Ecto neural progenitor cell (in vitro differentiated cells): ENCODE measurements at places on chromosomes 6 and 20.

DNA sequence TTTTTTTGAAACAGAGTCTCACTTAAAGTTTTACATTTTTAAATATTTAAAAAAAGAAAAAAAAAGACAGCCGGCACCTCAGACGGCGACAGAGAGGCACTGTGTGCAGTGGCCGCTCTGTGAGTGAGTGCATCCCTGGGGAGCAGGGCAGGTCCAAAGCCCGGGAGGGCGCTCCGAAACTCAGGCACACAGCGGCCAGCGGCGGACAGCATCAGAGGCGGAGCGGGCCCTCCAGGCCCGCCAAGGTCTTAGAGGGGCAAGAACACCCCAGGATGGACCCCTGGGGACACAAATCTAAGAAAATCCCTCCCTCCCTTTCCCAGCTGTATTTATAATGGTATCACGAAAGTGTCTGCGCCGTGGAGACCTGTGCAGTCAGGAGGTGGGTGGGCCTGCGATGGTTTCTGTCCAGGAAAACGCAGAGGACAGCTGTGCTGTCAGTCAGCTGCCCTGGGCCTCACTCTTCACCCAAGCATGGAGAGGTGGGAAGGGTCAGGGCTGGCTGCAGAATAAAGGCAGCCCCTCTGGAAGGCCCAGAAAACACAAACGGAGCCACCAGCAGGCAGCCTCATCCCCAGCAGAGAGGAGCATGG lies 43.8 kb downstream of the TAF4 start:
- DNase-seq = no peak

GRCh38 chr6:135922746-135923145 lies 71.2 kb downstream of the PDE7B start:
- DNase-seq = no peak

DNA sequence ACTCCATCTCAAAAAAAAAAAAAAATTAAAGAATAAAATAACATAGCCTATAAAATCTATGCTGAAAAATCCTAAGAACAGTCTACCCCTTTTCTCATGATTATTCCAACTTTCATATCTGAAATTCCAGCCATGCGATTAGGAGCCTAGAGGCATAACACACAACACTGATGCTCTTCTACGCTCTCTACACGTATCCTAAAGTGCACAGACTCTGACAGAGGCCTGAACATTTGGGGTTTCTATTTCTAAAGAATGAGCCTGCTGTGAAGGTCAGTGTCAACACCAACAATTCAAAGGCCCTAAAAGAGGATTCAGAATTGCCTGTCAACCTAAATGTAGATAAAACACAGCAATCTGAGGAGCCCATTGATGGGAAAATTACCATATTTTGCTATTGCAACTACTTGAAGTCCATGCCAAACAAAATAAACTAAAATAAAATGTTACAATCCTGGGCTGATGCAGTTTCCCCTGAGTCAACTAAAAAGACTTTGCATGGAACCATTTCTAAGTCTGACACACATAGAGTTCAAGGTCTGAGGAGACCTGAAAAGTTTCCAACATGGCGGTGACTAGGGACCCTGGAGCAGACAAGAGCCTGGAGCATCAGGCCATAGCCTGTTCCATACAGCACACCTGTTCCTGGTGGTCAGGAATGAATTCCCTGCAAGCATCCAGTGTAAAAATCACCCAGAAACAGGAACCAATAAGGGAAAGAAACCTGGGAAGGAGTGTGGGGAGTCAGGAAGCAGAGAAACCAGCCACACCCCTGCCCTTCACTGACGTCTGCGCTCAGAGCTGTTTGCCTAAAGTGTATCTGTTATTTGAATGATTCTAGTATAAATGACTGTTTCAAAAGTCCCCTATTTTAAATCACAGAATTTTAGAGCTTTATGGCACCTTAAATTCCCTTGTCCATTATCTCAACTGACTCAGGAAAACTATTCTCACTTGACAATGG lies 11.8 kb downstream of the NINL start:
- no peak for DNase-seq

GRCh38 chr20:18087054-18087453 lies 29.3 kb upstream of the OVOL2 start:
- no peak for DNase-seq

- DNase-seq = no peak
These were observed 61.1 kb upstream of the ZFP64 start for GRCh38 chr20:52252664-52253063.

DNA sequence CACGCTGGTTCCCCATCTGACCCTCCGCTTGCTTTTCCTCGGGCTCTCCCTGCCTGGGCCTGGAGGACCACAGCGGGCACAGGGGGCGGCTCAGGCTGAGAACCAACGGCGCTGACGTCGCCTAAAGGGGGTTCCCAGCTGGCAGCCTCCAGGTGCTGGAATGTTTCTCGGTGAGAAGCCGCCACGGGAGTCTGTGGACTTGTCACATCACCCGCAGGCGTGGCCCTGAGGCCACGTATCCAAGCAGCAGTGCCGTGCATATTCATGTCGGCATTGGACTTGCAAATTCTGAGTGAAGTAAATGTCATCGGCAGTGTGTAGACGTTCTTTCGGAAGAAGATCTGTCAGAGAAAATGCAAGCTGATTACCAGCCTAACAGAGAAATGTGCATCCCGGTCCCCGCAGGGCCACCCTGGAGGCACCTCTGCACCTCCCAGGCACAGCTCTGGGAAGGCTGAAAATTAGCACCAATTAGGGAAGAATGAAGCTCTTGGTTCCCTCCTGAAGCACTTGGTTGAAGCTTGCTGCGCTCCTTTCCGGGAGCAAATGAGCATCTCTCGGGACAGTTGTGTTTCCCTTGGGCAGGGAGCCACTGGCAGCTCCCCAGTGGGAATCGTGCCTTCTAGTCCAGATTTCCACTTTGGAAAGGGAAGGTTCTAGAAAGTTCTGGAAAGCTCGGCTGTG lies 24.3 kb downstream of the NTSR1 start:
- DNase-seq = no peak

DNA sequence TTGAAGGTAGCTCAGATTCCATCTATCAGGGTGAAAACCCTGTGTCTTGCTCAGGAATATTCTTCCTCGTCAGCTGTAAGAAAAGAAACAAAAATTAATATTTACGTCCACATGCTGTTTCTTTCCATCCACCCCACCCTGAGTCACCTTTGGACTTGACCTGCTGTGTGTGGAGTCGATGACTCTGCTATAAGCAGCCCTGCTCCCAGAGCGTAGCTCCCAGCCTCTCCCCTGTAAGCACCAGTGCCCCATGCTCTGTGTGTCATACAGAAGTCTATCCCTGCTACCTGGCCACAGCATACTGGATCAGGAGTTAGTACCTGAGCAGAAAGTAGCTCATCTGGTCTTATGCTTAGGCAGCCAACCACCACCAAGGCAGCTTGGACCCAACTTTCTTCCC lies 223.6 kb downstream of the SOD2 start:
- no peak for DNase-seq

GRCh38 chr6:24504287-24504648 lies 9.5 kb downstream of the ALDH5A1 start:
- DNase-seq = no peak

GRCh38 chr20:51938559-51939258 lies 136.4 kb upstream of the SALL4 start:
- no peak for DNase-seq

- DNase-seq = no peak
These were observed 21.2 kb downstream of the TFAP2A start for GRCh38 chr6:10393544-10394225.

GRCh38 chr6:48032151-48032550 lies 78.8 kb downstream of the PTCHD4 start:
- DNase-seq = no peak

GRCh38 chr20:58088625-58089024 lies 139.8 kb downstream of the ANKRD60 start:
- DNase-seq = no peak

GRCh38 chr6:21937466-21937865 lies 343.9 kb downstream of the SOX4 start:
- DNase-seq = no peak

DNA sequence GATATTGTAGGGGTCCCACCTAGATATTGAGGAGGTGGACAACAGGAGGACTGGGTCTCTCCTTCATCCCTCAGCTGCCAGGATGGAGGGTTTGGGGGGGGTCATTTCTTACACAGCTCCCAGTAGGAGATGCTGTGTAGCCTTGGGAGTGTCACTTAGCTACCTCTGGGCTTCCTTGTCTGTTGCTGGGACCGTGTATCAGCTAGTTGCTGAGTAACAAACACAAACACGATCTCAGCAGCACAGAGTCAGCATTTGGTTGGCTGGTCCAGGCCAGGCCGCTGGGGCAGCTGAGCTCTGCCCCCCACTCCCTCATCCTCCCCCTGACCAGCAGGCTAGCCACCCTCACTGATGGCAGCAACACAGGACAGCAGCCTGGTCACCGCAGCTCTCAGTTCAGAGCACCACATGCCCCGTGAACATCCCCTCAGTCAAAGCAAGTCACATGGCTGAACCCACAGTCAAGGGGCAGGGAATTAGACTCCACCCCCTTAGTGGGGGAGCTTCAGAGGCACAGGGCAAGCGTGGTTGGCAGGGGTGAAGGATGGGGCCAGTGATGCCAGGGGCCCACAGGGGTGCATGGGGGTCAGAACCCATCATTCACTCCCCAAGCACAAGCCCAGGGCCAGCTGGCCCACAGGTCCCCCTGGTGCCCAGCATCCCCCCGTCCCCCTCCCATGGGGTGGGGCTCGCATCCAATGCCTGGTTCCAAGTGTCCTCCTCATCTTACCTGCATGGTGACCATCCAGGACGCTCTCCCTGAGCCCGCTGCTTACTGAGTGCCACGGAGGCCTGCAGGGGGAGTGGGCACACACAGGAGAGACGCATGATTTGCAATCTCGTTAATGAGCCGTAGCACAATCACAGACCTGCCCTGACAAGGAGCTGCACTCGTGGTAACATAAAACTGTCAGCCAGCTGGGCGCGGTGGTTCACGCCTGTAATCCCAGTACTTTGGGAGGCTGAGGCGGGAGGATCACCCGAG lies 112.4 kb downstream of the TAF4 start:
- DNase-seq = no peak

- DNase-seq = no peak
These were observed 108.6 kb upstream of the TIAM2 start for GRCh38 chr6:154886471-154886870.
